ENCODE measurements at places on chromosomes 16 and 17. TPM values are rescaled to one million over a fixed set of nuclear protein-coding genes. Genes with fewer than 3 reads are reported as not detected.
A peak's percentile ranks its signal among the peaks of the same experiment; 100 is the strongest.

- DNase-seq, result no peak
Measured at GRCh38 chr17:82023447-82024241, 539 bp downstream of the LRRC45 start.

The TMEM204 gene
- total RNA-seq, result 28.8 TPM

- DNase-seq, result no peak
Measured at GRCh38 chr16:47779201-47780016, 318.3 kb downstream of the PHKB start.

DNA sequence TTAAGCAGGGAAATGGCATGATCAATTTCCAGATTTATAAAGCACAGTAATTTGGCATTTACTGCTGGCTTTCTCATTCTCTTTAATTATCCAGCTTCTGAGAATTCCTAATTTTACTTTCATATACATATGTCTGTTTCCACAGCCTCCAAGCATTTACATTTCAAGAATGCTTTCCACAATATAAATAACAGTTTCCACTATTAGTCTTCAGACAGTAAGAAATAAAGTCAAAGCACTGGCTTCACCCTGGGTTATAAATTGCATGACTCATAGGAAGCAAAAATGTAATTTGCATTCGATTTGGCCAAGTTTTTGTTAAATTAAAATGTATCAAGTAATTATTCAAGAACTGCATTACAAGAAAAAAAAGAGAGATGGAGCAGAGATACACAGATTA, 53.5 kb downstream of the MPHOSPH6 start:
- no peak for DNase-seq

DNA sequence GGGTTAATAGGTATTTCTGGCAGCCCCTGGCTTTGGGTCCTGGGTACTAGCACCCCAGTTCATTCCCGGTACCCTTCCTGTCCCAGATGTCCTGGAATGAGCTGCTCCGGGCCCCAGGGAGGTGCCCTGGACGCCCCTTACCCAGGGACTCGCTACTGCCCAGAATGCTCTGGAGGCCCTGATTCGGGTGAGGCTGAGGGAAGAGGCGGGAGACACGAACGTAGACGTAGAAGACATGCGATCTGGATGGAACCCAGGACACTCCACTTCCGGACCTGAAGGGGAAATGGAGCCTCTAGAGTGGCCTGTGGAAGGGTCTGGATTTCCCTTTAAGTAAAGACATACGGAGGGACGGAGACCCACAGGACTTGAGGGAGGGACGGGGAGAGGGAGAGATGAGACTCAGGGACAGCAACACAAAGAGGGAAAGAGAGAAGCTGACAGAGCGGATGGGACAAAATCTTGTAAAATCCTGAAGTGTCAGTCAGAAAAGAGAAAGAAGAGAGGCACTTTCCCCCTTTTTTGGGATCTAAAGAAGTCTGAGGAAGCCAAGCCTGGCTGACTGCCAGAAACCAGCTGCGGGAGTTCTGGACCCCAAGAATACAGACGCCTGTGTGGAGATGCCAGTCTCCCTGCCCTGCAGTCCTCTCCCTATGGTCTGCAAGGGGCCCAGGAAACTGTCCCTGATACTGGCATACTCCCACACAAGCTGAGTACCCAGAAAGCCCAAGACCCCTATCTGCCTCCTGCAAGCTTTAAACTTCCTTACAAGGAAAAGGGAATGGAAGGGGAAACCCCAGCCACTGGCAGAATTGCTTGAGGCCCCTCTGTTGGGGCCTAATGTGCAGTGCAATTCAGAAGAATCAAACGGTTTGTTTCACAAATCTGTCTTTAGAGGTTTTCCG, 1.0 kb upstream of the HOXB13 start:
- no peak for DNase-seq

- DNase-seq, result peak; percentile 41
Measured at GRCh38 chr17:2852729-2853282, 56.6 kb downstream of the RAP1GAP2 start.

The RGS9 gene
- total RNA-seq, result 2.0 TPM

DNA sequence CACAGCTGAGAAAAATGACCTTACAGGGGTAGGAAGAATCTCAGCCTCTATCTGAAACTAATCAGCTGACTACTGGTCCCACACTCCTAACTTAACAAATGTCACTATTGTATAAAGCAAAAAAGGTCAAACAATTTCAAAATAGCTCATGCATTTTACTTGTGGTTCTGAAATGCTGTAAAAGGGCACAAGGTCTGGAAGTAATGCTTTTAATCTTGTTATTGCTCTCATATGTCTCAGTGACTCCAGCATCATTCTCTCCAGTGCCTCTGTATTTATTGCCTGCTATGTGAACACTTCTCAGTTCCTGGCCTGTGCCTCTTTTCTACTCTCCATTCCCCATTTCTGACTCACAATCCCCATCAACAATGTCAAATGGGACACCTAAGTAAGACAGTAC, 937.7 kb downstream of the CDH11 start:
- no peak for DNase-seq

The HOXB2 gene
- 2.8 TPM for total RNA-seq

The SDR42E2 gene
- not detected for total RNA-seq

Measured in left ventricle myocardium superior (tissue), 1 donor.